ENCODE measurements at places on chromosomes 1 and 21. TPM values are rescaled to one million over a fixed set of nuclear protein-coding genes. Genes with fewer than 3 reads are reported as not detected.

GRCh38 chr1:247638781-247639180 is 33.4 kb downstream of the OR2G3 start:
- DNase-seq: no peak

GRCh38 chr1:201708691-201709090 is 120.3 kb upstream of the IPO9 start:
- DNase-seq: no peak

The CELA2B gene
- not detected for total RNA-seq

DNA sequence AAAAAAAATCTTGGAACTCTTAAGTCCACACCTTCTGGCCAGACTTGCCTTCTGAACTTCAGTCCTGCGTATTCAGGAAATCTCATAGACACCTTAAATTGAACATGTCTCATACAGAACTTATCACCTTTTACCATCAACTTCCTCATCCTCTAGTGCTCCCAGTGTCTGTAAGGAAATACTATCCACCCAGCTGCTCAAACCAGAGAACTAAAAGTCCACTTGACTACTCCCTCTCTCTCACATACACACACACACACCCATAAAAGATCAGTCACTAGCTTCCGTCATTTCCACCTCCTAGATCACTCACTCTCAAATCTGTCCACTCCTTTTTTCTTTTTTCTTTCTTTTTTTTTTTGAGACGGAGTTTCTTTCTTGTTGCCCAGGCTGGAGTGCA is 10.9 kb upstream of the CAP1 start:
- no peak for DNase-seq

- DNase-seq: no peak
These were observed 9.9 kb downstream of the PLOD1 start for GRCh38 chr1:11944358-11944931.

DNA sequence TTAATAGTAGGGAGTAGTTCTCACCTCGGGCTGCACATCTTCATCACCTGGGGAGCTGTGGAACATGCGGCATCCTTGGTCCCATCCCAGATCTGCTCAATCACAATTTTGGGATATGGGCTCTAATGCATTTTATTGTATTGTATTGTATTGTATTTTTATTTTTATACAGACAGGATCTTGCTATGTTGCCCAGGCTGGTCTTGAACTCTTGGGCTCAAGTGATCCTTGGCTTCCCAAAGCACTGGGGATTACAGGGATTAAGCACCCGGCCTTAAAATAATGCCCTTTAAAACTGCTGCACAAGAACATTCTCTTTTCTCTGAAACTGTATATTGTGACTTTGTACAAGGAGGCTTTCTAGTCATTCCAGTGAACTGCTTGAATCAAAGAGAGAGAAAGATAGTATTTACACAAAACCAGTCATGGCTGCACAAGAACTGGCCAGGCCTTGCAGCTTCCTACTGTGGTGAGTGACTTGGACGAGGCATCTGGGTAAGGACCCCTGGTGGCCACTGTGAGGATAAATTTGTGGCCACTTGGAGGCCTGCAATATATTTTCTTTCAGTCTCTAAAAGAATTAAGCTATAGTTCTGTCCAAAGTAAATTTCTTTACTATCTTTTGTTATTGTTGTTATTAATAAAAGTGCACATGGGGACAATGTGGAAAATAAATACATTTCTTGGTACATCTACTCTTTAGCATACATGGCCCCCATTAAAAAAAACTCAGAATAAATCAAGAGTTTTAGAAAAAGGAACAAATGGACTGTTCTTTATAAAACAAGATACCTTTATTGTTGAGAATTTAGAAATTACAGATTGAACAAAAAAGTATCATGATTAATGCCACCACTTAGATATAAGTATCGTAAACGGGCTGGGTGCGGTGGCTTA is 48.0 kb downstream of the TBCE start:
- DNase-seq: peak; percentile 70

DNA sequence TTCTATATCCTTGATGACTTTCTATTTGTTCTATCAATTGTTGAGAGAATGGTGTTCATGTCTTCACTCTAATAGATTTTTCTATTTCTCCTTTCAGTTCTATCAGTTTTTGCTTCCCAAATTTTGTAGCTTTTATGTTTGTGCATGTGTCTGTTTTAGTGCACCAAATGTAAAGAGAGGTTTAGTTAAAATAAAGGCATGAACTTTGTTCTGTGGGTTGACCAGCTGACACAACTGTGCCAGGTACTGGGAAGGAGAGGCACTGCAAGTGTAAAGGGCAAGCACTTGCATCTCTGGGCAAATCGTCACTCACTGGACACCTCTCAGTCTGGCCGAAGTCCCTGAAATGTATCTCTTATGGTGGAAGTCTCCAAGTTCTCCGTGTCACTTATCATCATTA is 38.6 kb upstream of the ABCD3 start:
- no peak for DNase-seq

The CXADR gene
- total RNA-seq: 80.8 TPM

DNA sequence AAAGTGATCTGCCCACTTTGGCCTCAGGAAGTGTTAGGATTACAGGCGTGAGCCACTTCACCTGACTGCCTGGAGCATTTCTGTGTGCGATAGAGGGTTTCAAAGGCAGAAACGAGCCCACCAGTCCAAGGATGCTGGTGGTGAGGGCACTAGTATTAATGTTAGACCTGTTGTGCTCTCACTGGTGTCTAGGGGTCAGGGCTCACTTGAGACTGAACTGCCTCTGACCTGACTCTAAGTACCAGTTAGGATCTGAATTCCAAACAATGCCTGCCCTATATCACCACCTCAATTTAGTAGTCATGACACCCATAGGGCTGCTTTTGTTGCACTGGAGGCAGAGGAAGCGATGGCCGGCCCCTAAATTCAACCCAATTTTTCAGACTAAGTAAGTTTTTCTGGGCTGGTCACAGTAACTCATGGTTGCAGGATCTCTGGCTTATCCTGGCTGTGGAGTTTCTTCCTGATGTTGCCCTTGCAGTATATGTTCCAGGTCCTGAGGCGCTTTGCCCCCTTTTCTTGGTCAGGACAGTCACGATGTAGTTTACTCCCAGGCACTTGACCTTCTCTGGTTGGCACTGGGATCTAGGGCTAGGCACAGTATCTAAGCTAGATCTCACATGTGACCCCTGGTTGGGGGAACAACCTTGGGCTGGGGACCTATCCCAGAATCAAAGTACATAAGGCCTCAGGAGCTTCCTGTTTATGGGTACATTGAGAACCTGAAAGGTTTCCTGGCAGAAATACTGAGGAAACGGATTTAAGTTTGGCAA is 4.5 kb downstream of the CCDC17 start:
- no peak for DNase-seq

All from ureter (tissue), 1 donor.